Psoas muscle (tissue), 8 donors: ENCODE measurements at places on chromosomes 5 and 9. TPM values are rescaled to one million over a fixed set of nuclear protein-coding genes. Genes with fewer than 3 reads are reported as not detected.

- no peak for DNase-seq
Measured at GRCh38 chr9:109286981-109287380, 33.9 kb downstream of the EPB41L4B start.

Gene CDKN2A
- total RNA-seq: 0.66 TPM

- DNase-seq: no peak
Measured at GRCh38 chr9:76883341-76883855, 22.5 kb downstream of the PRUNE2 start.

GRCh38 chr9:126763130-126763764 lies 41.6 kb upstream of the ZBTB43 start:
- no peak for DNase-seq

GRCh38 chr9:5994493-5994892 lies 20.9 kb downstream of the RANBP6 start:
- no peak for DNase-seq

DNA sequence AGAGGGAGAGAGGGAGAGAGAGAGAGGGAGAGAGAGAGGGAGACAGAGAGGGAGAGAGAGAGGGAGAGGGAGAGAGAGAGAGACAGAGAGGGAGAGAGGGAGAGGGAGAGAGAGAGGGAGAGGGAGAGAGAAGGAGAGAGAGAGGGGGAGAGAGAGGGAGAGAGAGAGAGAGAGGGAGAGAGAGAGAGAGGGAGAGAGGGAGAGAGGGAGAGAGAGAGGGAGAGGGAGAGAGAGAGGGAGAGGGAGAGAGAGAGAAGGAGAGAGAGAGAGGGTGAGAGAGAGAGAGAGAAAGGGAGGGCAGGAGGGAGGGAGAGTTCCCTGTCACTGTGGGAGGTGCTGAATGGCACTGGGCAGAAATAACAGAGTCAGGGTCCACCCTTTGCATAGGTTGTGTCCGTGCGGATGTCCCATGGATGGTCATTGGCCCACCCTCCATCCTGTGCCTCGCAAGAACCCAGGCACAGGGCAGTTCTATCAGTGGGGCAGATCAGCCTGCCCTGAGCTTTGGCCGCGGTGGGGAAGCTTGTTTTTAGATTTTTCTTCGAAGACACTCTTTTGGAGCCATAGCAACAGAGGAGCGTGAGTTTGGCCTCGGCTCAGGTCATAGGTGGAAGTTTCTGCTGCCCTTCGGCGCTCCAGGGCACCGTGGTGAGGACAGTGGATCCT lies 30.1 kb downstream of the ADAMTSL2 start:
- no peak for DNase-seq

Gene HAND1
- not detected for total RNA-seq

Gene KIAA0825
- 1.2 TPM for total RNA-seq

GRCh38 chr9:94553029-94553938 lies 1.6 kb upstream of the PCAT7 start:
- DNase-seq: no peak

DNA sequence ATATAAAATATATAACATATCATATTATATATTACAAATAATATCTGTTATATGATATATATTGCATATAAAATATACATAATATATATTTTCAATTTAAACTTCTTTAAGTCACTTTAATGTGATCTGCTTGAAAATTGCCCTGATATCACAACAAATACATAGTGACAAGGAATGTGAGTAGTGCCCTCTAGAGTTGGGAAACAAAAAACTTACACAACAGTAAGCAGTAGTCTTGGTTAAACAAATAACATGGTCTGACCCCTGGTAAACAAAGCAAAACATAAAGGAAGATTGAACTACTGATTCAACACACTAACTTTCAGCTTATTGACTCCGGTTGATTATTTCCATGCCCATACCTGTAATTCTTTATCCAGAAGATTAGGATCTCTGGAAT lies 188.3 kb upstream of the NMUR2 start:
- no peak for DNase-seq

GRCh38 chr9:137247135-137247915 lies 3.8 kb upstream of the STPG3 start:
- DNase-seq: no peak

DNA sequence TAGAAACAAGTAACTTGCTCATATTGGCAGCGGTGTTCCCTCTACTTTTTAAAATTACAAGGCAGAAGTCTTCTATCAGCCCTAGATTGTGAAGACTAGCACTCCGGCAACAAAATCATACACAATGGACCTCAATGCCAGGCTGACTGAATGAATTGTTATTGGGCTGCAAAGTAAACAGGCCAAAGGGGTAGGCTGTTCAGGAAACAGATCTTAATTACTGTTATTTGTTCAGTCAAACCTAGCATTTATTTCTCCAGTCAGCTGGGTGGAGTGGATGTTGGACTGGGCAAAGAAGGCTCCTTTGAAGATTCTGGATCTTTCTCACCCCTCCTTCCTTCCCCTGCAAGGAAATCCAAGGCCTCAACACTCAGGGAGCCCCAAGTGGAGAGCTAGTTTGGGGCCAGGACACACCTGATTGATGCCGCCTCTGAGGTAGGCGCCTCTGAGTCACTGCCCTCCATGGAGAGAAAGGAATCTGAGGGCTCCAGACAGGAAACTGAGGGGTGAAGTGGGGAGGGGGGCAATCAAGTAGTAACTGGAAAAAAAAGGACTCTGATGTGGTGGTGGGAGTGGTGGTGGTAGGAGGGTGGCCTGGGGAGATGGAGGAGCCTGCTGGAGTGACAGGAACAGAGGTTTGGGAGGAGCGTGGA lies 35.5 kb downstream of the SERINC5 start:
- no peak for DNase-seq

DNA sequence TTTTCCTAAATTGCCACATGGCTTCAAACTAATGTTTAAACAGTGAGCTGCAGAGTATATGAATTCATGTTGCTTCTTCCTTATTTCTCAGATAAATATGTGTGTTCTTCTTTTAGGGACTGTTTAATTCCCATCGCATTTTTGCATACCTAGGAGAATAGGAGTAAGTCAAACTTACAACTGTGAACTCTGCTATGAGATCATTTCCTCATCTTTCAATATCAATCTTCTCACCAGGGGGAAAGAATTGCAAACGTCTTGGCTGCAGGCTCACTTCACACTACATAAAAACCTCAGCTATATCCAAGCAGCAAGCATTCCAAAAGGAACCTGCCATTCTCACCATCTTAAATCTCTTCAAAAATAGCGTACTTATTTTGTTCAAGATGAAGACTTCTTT lies 271.0 kb downstream of the DNAH5 start:
- DNase-seq: no peak

Gene KLHL3
- total RNA-seq: 0.86 TPM

DNA sequence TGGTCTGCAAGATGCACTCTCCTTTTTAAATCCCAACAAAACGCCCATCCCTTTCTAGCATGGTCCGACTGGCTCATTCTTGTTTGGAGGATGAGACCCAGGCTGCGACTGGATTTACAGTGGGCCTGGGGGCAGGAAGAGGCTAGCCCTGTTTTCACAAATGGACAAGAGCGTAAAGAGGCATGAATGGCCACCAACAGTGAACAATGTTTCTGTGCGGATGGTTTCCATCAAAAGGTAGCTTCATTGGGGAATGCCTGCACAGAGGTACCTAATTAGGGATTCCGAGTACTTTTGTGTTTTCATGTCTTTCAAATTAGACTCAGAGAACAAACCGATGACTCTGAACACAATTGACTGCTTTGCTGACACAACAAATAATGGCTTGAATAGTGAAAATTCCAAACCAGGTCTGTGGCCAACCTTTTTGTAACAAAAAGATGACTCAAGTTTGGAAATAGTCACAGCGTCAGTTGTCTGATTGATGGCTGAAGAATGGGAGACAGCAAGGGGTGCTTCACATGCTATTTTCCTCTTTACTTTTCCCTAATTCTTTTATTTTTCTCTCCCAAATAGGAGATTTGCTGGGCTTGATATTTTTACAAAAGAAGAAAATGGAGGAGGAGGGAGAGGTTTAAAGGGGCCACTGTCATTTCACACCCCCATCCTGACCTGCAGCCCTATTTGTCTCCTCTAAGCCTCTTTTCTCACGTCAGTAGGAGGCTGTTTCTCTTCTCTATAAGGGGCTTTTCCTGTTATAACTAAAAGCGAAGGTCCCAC lies 208.1 kb upstream of the S1PR3 start:
- no peak for DNase-seq

Gene PIP5KL1
- total RNA-seq: 0.40 TPM

Gene SMARCA2
- 96.5 TPM for total RNA-seq

DNA sequence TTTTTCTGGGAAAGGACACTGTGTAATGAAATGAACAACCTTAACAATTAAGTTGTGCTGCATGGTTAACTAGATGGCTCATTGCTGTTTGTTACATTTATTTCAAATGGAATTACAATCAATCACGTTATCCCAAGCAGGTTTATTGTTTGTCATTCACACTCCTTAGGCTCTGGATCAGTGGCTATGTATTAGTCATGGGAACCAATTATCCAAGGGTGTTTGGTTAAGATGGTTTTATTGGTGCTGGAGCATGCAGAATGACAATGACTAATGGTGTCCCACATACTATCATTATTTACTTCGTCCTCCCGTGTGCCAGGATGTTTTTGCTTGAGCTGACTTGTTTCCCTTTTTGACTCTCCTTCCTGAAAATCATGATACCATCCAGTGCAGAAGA lies 10.6 kb upstream of the TRPC7 start:
- no peak for DNase-seq

Gene PLAC8L1
- not detected for total RNA-seq

GRCh38 chr5:124605541-124605940 lies 140.9 kb downstream of the ZNF608 start:
- peak; percentile 59 for DNase-seq

- DNase-seq: no peak
Measured at GRCh38 chr9:121618504-121618903, 32.9 kb upstream of the DAB2IP start.

Gene SLC2A8
- total RNA-seq: 16.3 TPM

- DNase-seq: no peak
Measured at GRCh38 chr5:77390795-77391194, 101.3 kb downstream of the WDR41 start.

DNA sequence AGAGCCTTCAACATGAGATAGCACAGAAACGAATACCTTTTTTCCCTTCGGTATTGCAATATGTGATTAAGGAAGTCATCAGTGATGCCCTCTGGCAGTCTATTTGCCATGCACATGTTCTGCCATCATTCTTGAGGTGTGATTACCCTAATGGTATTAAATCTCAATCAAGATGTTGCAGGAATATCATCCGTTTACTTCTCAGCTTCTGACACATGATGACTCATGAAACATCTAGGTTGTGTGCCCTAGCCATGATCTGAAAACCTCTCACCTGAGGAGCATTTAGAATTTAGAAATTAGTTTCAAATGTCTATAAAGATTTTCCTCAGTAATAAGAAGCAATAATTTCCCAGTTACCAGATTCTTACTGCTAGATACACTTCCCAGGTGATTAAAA lies 209.1 kb downstream of the ADGRV1 start:
- no peak for DNase-seq

DNA sequence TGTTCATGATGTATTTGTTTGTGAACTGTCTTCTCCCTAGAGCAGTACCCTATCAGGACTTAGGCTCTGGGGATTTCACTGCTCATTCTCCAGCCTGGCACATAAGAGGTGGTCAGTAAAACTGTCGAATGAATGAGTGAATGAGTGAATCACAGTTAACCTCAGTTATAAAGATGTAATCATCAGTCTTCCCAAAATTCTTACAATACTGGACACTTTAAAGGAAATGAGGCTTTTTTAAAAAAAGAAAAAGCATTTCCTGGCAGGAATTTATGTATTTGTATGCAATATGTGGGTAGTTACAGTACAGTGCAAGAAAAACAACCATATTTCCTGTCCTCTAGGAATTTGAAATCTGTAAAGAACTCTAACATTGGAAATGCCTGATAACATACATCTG lies 59.6 kb downstream of the RAI14 start:
- no peak for DNase-seq

DNA sequence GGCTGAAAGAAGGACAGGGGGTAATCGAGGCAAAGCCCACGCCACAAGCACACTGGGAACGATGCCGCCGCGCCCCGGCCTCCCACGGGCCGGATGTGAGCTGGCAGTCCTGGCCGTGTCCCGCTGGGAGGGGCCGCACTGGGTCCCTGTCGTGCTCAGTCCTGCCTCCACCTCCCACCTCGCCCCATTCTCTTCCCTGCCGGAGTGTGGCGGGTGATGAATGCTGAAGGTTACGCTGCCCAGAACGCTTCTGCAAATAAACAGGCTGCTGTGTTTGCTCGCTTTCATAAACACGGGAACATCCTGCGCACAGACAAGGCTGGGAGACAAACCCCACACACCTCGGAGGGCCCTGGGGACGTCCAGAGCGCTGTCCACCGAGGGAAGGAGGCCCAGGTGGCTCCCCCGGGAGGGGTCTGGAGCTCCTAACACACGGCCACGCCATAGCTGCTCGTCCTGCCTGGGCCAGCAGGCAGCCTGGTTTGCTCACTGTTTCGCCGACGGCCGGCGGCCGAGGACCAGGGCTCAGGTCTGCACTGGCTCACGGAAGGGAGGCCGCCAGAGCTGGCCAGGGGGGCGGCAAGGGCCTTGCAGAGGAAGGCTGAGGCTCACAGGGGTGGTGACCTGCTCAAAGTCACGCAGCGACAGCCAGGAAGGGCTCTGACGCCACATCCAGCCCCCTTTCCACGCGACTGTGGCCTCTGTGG lies 2.3 kb downstream of the DNLZ start:
- no peak for DNase-seq

Gene FOXD4L4
- total RNA-seq: not detected

GRCh38 chr9:135476561-135477355 lies 2.8 kb upstream of the PPP1R26 start:
- no peak for DNase-seq

GRCh38 chr9:7980691-7981289 lies 181.2 kb upstream of the DMAC1 start:
- DNase-seq: no peak
